ENCODE measurements at places on chromosomes 7 and 10. TPM values are rescaled to one million over a fixed set of nuclear protein-coding genes. Genes with fewer than 3 reads are reported as not detected.

DNA sequence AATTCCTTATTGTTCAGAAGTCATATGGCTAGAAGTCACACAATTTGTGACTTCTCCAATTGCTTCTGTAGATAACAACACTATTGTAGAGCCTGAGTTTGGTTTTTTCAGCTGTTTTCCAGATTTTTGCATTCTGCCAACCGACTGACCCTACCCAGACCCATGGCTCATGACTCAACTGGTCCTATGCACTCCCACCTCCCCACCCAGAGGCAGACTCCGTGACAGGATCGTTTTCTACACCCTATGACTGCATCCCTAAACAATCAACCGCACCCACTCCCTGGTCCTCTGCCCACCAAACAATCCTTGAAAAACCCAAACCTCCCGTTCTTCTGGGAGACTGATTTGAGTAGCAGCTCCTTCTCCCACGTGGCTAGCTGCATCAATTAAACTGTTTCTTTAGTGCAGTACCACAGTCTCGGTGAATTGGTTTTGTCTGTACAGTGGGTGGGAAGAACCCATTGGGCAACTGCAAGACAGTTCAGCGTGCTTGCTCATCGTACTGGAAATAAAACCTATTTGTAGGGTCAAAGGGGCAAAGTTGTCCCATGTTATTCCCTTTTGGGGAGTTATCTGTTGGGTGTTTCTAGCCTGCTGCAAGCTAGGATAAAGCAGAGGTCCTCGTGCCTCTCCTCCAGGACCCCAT, 150.3 kb upstream of the FAM20C start:
- no peak for DNase-seq

GRCh38 chr10:103197174-103197573, 4.1 kb upstream of the NT5C2 start:
- no peak for DNase-seq

DNA sequence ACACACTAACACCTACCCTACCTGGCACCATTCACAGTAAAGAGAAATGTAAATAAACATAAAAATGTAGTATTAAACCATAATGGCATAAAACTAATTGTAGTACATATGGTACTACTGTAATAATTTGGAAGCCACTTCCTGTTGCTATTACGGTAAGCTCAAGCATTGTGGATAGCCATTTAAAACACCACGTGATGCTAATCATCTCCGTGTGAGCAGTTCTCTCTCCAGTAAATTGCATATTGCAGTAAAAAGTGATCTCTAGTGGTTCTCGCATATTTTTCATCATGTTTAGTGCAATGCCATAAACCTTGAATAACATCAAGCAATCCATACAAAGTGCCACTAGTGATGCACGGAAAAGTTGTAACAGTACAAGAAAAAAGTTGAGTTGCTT, 75.4 kb downstream of the CFTR start:
- no peak for DNase-seq

DNA sequence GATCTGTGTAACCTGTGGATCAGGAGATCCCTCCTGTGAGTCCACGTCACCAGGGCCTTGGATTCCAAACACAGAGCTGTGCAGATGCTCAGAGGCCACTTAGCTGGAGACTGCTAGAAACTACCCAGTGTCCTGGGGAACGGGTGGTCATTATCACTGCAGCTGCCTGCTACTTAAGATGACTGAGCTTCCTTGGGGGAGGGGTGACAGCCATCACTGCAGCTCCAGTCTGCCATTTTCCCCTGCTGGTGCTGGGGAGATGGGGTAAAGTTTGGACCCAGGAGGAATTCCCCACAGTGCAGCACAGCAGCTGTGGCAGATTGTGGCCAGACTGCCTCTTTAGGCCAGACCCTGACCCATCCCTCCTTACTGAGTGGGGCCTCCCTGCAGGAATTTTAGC, 78.8 kb upstream of the VOPP1 start:
- no peak for DNase-seq

DNA sequence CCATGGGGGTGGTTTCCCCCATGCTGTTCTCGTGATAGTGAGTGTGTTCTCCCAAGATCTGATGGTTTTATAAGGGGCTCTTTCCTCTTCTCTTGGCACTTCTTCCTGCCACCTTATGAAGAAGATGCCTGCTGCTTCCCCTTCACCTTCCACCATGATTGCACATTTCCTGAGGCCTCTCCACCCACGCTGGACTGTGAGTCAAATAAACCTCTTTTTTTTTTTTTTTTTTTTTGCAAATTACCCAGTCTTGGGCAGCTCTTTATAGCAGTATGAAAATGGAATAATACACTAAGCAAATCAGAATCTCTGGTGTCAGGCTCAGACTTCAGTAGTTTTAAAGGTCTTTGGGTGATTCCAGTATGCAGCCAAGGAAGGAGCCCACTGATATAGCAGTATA, 28.2 kb downstream of the TAS2R41 start:
- DNase-seq: no peak

Gene ZNF425
- 2.9 TPM for total RNA-seq

Data from vagina (tissue), 2 donors.